ENCODE measurements at places on chromosomes 11 and 22.

- peak; percentile 55 for DNase-seq
These were observed 17.3 kb downstream of the PGM2L1 start for GRCh38 chr11:74380746-74381439.

GRCh38 chr11:11450744-11451362, 97.8 kb upstream of the CSNK2A3 start:
- no peak for DNase-seq

DNA sequence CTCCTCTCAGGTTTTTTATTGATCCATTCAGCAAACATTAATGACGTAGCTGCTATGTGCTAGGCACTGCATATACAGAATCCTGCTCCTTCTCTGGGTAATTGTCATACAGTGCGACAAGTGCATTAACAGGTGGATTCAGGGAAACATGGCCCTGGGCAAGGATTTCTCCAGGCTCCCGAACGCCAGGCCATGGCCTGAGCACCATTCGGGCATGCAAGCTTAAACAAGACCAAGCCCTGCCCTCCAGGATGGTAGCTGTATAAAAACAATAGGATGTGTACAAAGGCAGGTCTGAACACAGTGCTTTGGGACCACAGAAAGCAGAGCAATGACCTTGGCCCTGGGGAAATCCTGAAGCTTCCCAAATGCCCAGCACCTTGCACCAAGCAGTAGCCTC, 9.1 kb upstream of the SYT7 start:
- no peak for DNase-seq

- DNase-seq = peak; percentile 48
These were observed 50.9 kb upstream of the CDON start for GRCh38 chr11:126113515-126113957.

DNA sequence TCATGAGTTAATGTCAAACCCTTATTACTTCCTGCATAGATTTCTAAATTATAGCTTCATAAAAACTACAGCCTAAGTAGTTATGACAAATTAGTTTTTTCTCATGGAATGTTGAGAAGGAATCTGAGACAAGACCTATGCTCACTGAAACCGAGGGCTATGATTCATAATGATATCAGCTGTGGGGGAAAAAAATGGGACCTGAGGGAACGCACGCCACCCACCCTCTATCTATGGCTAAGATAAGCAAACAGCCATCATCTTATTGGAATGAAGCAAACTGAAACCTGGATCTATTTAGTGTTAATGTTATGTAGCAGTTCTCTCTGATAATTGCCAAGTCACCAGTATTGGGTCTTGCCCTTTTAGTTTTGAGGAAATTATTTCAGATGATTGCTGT, 906.9 kb upstream of the RAG2 start:
- DNase-seq = no peak

DNA sequence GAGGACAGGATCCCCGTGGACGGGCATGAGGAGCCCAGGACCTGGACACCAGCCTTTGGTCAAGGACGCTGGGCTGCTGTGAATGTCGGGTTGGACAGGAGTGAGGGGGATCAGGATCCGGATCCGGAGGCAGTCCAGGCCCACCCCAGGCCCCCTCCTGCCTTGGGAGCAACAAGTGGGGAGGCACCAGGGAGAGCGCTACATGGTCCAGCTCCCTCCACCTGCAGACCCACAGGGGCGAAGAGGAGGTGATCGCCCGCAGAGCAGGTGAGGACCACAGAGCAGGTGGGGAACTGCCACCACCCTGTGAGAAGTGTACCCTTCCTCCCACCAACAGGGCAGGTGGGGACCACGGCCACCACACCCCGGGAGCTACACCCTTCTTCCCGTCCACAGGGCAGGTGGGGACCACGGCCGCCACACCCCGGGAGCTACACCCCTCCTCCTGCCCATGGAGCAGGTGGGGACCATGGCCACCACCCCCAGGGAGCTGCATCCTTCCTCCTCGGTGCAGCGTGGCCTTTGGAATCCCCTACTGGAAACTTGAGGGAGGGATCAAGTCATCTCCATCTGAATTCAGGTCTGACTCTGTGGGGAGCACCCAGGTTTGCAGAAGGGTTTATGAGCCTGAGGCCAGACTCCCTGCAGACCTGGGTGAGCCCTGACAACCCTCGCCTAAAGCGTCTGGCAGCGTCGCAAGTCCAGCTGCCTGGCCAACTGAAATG, 141.0 kb downstream of the BRD1 start:
- DNase-seq = no peak

GRCh38 chr22:45977003-45977411, at the start of gene WNT7B:
Gene WNT7B (minus strand): TSS chr22:45977162. CDS start chr22:45976754, 408 bp downstream.
- no peak for DNase-seq

GRCh38 chr11:119372260-119373058, 9.0 kb downstream of the USP2 start:
- no peak for DNase-seq

- no peak for DNase-seq
These were observed 10.5 kb downstream of the CLPB start for GRCh38 chr11:72423840-72424239.

DNA sequence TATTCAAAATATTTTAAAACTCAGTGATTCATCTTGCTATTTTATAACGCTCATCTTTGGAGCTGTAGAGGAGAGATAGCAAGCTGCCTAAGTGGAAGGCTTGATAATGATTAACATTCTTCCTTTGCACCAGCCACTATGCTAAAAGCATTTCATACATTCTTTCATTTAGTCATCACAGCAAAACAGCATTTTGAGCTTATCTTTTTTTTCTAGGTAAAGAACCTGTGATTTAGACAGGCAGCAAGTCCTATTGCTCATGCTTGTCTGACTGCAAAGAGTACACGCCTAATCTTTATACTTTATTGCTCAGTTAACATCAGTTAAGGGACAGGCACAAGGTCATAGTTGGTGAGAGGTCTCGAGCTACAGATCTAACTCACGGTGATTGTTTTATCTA, 713.1 kb upstream of the ARHGAP42 start:
- no peak for DNase-seq

DNA sequence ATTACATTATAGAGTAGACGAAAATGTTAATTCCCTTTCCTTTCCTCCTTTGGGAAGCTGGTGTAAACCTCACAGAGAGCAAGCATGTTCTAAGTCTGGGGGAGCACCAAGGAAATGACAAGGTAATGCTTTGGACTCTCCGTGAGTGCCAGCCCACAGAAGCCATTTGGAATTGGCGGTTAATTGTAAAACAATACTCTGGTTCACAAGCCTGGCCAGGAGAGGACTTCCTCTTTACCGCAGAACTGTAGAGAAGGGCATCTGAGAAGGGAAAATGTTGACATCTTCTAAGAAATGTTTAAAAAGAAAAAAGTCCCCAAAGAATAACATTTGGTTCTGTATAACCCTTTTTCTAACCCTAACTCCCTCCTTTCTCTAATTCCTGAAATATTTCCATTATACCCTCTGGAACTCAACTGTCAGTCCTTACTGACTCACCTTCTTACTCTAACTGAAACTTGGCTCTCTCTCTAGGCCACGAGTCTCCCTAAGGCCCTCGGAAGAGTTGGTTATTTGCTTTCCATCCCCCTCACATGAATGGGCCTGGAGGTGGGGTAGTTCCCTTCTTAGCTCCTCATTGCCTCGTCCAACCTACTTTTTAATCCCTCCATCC, 379.8 kb downstream of the SOX6 start:
- DNase-seq = no peak

GRCh38 chr11:91081440-91082043, 858.7 kb upstream of the CHORDC1 start:
- peak; percentile 40 for DNase-seq

GRCh38 chr11:117831661-117832415, 7.3 kb upstream of the FXYD2 start:
- no peak for DNase-seq

DNA sequence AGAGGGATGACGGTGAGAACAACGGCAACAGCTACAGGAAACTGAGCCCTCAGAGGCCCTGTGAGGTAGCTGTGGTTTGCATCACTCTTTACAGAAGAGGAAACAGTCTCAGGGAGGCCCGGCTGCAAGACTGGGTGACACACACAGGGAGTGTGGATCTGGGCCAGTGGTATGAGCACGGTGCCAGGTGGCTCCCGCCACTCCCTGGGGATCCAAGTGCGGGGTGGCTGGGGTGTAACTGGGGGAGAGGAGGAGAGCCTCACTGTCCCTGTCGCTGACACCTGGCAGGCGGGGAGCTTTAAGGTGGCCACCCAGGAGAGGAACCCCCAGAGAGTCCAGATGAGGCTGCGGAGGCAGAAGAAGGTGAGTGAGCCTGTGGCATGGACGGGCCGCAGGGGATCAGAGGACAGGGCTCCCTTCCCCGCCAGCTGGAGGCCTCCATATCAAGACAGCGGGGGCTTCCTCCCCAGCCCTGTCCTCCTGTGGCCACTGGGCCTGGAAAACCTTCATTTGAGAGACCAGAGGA, 5.6 kb downstream of the RGL4 start:
- DNase-seq = no peak

GRCh38 chr11:83659466-83659865, 373.3 kb upstream of the CCDC90B start:
- DNase-seq = peak; percentile 87

- no peak for DNase-seq
These were observed 85.2 kb upstream of the VPREB1 start for GRCh38 chr22:22159384-22159783.

DNA sequence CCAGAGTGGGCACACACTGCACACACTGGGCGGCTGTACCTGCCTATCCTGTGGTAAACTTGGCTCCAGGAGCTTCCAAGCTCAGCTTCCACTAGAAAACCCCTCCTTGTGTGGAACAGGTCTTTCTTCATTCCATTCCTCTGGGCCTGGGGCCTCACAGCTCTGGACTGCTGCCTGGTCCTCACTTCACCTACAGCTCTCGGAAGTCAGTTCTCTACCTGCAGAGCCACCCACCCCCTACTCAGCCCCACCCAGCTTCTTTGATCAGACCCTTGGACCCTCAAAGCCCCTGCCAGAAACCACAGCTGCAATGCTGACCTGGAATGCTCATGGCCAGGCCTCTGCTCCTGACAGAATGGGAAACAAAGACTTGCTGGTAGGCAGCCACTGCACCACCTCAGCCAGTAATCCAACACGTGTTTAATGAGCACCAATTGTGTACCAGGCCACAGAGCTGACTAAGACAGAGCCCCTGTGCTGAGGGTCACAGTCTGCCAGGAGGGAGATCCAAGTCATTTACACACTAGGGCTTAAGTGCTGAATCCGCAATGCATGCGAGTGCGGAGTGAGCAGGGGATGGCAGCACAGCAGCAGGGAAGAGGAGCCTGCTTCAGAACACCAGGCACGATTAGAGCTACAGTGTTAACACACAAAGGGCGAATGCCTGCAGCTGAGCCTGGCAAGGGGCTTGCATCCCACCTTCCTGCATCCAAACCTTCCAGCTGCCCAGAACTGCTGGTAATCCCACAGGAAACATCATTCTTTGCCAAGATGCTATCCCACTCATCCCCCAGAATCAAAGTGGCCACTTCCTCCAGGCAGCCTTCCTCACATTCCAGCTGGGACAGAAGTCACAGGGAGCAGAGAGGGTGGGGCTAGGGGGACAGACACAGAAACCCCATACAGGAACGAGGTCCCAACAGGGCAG, 4.6 kb downstream of the GNB1L start:
- DNase-seq = no peak

- DNase-seq = no peak
These were observed 6.0 kb downstream of the UCP2 start for GRCh38 chr11:73976451-73977151.

DNA sequence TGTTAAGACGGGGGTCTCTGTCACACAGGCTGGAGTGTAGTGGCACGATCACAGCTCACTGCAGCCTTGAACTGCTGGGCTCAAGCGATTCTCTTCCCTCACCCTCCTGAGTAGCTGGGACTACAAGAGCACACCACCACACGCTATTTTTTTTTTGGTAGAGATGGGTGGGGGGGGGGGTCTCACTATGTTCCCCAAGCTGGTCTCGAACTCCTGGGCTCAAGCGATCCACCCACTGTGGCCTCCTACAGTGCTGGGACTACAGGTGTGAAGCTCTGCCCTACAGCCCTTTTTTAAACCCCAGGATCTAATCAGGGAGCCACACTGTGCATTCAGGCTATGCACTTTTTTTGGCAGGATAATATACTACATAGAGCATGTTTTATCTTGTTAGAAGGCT, 1.4 kb upstream of the DHCR7 start:
- DNase-seq = peak; percentile 30

GRCh38 chr11:74669211-74670160, 61.7 kb downstream of the CHRDL2 start:
- no peak for DNase-seq

DNA sequence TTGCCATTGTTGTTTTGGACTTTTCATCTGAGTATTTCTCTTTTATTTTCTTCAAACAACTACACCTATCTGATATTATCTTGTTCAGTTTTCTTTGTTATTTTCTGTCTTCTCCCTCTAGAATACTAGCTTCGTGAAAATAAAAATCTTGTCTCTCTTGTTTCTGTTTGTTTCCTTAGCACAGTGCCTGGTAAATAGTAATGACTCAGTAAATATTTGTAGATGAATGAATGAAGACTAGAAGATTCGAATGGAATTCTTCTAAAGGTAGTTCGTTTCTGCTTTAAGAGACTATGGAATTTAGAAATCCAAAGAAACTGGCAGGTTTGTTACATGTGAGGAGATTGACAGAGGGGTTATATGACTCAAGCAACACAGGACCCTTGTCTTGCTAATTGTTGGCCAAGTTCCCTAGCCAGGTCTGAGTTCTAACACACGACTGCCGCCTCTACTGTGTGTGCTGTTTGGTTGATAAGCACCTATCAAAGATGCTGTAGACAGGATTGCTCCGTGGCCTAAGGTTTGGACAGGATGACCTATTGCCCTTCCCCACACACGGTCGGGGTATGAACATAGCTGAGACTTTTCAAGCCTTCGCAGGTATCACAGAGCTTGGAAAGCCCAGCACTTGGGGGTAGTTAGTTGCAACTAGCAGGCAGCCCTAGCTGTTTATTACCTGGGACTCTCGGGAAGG, 831 bp upstream of the TMEM135 start:
- DNase-seq = no peak

DNA sequence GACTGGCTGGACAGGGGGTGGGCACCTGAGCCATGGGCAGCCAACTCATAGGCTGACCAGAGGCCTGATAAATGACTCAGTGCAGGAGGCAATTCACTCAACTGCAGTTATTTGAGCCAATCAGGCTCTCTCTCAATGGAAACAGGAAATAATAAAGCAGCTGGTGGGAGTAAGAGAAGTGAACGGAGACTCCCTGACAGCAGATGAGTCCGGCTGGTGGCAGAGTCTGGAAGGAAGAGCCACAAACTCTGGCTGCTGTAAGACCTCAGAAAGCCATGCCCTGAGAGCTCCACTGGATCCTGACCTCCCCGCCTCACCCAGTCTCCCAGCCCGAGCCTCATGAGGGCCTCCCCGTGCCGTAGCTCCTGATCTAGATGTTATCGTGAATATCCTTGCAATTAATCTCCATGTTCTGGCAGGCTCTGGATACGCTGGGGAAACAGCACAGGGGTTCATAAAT, 69.8 kb downstream of the TRIM29 start:
- DNase-seq = peak; percentile 63

- peak; percentile 60 for DNase-seq
These were observed 33.0 kb downstream of the SERGEF start for GRCh38 chr11:17979770-17980371.

DNA sequence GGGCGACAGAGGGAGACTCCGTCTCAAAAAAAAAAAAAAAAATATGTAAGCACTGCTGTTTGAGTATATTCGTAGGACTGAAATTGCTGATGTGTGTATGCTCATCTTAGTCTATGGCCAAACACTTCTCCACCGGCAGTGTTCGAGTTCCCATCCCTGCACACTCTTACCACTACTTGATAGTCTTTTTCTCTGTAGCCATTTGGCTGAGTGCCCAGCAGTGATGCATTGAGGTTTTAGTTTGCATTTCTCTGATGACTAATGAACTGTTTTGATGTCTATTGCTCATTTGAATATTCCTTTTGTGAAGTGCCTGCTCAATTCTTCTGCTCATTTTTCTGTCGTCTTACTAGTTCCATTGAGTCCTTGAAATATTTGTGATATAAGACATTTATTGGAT, 1.9 kb downstream of the TIRAP start:
- peak; percentile 8 for DNase-seq

Data from NCI-H82 (cell line).